ENCODE measurements at places on chromosomes 4 and X.

DNA sequence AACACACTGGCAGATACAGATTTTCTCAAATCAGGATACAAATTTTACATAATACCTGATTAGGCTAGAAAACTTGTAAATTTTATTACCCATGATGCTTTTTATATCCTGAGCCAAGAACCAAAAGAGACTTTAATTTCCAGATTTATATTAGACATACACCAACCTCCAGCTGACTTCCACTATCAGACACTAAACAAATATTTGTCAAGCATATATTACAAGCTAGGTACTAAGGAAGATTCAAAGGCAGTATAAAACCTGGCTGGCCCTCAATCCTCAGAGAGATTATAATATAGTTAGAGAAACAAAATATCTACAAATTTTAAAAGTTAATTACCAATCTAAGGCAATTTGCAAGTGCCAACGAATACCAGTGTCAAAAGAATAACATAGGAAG is 357.8 kb upstream of the F9 start:
- DNase-seq, result no peak

DNA sequence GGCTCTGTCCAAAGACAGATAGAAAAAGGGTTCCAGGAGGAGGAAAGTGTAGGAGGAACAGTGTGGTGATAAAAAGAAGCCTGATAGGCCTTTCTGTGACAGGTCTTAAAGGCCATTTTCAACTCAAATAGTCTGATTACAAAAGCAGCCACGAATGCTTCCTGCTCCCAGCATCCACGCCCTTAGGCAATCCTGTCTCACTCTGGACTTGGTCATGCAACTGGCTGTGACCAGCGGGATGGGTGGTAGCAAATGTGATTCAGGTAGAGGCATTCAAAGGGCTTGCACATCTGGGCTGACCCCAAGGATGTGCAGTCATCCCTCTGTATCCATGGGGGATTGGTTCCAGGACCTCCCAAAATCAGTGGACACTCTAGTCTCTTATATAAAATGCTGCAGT is 14.4 kb upstream of the SEPSECS start:
- no peak for DNase-seq

- no peak for DNase-seq
Observed at GRCh38 chr4:177131736-177132135, 177.9 kb upstream of the NEIL3 start.

DNA sequence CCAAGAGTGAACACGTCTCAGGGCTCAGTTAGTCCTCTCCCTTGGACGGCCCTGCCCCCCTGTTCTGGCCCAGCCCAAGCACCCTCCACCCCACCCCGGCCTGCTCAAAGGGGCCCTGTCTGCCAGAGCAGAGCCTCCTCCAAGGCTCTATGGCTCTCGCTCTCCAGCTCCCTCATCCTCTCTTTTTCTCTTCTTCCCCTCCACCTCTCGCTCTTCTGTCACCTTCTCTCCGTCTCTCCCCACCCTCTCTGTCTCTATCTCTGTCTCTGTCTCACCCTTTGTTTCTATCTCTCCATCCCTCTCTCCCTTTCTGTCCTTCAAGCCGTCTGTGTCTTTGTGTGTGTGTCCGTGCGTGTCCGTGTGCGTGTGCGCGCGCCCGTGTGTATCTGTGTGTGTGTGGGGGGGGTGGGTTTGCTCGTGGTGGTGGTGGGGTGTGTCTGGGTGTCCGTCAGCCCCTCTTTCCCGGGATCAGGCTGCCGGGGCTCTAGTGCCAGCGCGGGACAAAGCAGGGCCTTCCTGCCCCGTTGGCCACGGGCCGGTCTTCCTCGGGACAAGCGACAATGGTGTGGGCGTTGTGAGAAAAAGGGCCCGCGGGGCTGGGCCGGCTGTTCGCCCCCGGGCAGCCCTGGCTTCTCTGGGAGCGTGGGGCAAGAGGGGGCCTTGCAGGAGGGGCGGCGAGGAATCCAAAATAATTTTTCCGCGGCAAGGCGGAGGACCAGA is 8.7 kb downstream of the FRG2 start:
- no peak for DNase-seq

DNA sequence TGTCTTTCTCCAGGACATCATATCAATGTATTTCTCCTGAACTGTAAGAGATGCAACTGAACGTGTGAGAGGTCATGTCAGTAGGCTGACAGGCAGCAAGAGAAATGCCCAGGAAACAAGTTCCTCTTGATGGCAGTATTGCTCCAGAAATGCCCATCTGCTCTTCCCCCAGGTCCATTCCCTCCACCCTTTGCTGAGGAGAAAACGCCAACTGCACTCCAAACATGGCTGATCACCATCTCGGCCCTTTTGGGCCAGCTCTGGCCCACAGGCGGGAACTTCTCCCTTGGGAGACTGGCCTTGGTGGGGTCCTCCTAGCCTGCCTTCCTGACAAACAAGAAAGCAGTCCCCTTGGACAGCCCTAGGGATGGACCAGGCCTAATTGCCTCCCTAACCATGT is 276.5 kb upstream of the AGTR2 start:
- no peak for DNase-seq

GRCh38 chrX:72492499-72492898 is 80.1 kb downstream of the HDAC8 start:
- DNase-seq, result no peak

DNA sequence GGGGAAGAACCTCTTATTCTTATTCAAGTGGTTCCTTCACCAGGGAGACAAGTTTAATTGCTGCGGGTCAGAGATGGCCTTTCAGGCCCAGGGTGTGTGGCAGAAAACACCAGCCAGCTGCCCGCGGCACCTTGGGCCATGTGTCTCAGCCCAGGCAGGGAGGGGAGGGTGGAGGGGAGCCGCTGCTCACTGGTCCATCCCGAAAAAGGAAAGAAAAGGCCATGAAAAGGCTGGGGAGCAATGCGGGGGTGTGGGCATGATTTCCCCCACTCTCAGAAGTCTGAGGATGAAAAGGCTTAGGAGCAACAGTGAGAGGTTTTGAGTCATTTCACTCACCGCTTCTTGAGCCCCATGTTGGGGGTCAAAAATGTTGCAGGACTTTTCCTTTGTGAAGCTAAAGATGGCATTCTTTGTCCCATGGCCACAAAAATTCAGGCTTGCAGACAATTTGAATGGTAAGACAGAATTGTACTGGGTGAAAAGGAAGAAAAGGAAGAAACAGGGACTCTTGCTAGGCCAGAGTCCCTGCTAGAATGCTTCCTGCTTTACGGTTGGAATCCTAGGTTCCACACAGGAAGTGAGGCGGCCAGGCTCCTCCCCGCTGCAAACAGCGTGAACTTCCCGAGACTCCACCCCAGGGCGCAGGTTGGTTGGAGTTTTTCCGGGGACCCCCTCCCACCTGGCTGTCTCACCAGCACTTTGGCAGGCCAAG is 17.4 kb upstream of the FAM47E start:
- DNase-seq, result no peak

GRCh38 chrX:106404512-106404911 is 207.3 kb upstream of the RADX start:
- DNase-seq, result no peak

DNA sequence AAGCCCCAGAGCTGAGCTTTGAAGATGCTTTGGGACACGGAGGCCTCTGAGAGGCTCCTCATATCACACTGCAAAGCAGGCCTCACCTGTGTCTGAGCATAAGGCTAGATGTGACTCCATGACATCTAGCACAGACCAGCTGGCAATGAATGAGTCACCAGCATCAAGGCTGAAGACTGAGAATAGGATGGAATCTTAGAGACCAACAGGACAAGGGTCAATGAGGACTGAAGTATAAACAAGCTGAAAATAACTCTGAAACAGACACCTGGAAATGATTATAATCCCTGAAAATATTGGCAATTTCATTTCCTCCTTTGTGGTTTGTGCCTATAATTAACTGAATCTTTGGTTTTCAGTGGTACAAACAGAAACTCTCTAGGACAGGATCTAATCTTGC is 87.1 kb upstream of the PRPS1 start:
- DNase-seq, result no peak

DNA sequence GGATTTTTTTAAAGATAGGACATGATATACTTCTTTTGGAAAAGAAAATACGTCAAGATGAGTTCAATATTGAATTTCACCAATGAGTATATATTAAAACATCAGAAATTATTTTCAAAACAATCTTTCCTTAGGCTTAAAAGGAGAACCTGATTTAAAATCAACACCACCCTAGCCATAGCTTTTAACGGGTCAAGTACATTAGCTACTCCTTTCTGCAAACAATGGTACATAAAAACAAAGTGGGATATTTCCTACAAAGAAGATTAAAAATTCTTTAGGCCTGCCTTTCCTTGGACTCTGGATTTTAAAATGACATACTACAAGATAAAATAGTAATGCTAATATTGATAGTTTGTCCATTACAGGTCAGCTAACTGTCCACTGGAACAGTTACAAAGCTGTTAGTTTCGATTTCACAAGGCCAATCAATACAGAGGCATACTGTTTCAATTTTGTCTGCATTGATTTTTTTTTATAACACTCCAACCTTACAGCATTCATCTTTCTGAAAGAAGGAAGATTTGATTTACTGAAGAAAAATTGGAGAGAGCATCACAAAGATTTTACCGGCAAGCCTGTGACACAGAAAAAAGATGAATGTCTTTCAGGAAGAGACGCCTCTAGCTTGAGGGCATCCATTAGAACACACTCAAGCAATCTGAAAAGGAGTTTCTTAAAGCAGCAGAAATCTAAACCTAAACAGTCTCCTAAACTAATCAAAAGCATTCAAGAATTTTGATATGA is 97.2 kb downstream of the MAB21L2 start:
- DNase-seq, result no peak

Measured in HL-60 (cell line).